Stomach (tissue), 19 donors: ENCODE measurements at places on chromosomes 6 and 20. TPM values are rescaled to one million over a fixed set of nuclear protein-coding genes. Genes with fewer than 3 reads are reported as not detected.

The RAMACL gene
- total RNA-seq, result not detected

The BPIFB2 gene
- total RNA-seq, result not detected

The FNDC11 gene
- not detected for total RNA-seq

The TRPC4AP gene
- 72.1 TPM for total RNA-seq

The TAP1 gene
- total RNA-seq, result 54.7 TPM

The TFAP2A gene
- total RNA-seq, result not detected

The SLC24A3 gene
- 1.8 TPM for total RNA-seq

The TTLL9 gene
- not detected for total RNA-seq

The REPS1 gene
- total RNA-seq, result 42.4 TPM

The WASF1 gene
- total RNA-seq, result 8.8 TPM

The KCNS1 gene
- total RNA-seq, result not detected

The SNRPB2 gene
- not detected for total RNA-seq

The C4B gene
- total RNA-seq, result 108 TPM

The PRSS16 gene
- total RNA-seq, result not detected

The NRM gene
- total RNA-seq, result 1.7 TPM

The NDUFAF4 gene
- 10.8 TPM for total RNA-seq

The TP53TG5 gene
- total RNA-seq, result not detected

The AKAP12 gene
- 110 TPM for total RNA-seq

The SNAP91 gene
- total RNA-seq, result not detected

The LAMA4 gene
- total RNA-seq, result 39.1 TPM
